Tongue (tissue), 3 donors: ENCODE measurements at places on chromosomes 5 and 9. TPM values are rescaled to one million over a fixed set of nuclear protein-coding genes. Genes with fewer than 3 reads are reported as not detected.

IFNA13 gene
- not detected for total RNA-seq

SYK gene
- 7.1 TPM for total RNA-seq

GRM6 gene
- total RNA-seq, result not detected

BTNL8 gene
- total RNA-seq, result not detected

DNA sequence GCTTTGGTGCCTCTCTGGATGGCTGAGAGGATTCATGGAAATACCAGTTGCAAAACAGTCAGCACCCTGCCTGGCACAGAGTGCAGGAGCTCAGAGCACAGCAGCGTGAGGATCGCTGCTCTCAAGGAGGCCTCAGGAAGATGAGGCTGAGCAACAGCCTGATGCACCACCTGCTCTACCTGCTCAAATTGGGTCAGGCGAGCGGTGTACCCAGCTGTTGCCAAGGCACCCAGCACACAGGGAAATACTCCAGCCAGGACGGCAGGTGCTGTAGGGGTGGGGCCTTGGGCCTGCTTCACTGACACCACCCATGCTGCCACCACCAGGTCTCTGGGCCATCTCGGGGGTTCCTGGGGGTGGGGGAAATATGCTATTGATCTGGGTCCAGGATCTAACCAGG is 4.3 kb downstream of the EEIG1 start:
- no peak for DNase-seq
